Lower lobe of right lung (tissue), 2 donors: ENCODE measurements at places on chromosomes 7 and 10. TPM values are rescaled to one million over a fixed set of nuclear protein-coding genes. Genes with fewer than 3 reads are reported as not detected.

DNA sequence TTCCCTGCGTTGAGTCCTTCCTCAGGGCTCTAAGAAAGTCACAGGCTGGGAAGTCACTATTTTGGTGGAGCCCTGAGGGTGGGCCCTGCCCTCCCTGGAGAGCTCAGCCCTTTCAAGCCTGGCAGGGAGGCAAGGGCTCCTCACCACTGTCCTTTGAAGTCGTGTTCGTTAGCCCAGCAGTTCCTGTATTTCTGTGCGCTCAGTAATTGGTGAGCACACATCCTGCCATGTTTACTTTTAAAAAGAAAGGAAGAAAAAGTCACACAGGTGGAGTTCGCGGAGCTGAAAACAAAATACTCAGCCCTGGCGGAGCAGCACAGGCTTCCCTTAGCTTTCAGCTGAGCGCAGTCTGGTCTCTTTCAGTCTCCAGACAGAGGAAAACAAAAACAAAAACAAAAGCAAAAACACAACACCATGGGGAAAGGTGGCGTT lies 37.1 kb downstream of the PRKCQ start:
- DNase-seq: no peak

Gene DDIT4
- total RNA-seq: 161 TPM

GRCh38 chr10:44619975-44620374 lies 235.1 kb upstream of the CXCL12 start:
- DNase-seq: no peak

DNA sequence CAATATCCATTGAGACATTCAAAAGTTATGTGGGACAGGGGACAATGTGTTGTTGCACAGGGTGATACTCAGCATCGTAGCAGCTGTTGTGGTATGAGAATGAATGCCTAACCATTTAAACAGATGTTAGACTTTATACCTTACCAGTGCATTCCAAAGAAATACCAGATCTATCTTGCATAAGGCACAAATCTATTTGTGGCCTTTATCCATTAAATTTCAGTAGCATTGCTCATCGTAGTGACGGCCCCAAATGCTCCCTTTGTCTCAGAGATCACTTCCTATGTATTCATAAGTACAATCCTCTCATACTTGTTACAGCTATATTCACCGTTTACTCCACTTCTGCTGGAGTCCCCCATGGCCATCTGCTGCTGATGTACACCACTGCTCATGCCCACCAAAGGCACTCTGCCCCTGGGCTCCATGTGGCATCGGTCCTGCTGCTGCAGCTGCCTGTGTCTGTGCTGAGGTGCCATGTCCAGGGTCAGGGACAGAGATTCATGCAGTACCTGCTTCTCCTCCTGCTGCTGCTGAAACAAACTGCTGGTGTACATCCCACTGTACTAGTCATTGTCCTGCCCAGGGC lies 96.3 kb downstream of the CPED1 start:
- DNase-seq: no peak

Gene CYP2E1
- total RNA-seq: 0.86 TPM

- DNase-seq: no peak
These were observed 99.9 kb downstream of the CNOT4 start for GRCh38 chr7:135409845-135410542.

DNA sequence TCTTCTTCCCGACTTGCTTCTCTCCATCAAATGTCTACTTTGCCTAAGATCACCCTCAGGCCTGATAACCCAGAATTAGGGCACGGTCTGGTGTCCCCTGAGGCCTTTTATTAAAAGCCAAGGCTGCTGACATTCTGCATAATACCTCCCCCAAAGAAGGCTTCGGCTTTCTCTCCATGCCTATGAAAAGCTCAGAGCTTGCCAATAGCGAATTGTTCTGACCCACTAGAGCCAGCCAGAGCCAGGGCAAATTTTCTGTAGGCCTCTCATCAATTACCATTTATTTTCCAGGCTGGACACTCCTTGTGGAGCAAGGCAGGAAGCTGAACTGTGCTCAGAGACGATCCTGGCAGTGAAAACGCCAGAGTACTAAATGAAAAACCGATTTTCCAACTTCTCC lies 64.3 kb upstream of the ADRB1 start:
- no peak for DNase-seq

GRCh38 chr10:93376372-93377293 lies 105.5 kb downstream of the MYOF start:
- DNase-seq: no peak

Gene FEZF1
- total RNA-seq: not detected

- DNase-seq: no peak
These were observed 177.1 kb upstream of the FRMD4A start for GRCh38 chr10:14507781-14508180.

DNA sequence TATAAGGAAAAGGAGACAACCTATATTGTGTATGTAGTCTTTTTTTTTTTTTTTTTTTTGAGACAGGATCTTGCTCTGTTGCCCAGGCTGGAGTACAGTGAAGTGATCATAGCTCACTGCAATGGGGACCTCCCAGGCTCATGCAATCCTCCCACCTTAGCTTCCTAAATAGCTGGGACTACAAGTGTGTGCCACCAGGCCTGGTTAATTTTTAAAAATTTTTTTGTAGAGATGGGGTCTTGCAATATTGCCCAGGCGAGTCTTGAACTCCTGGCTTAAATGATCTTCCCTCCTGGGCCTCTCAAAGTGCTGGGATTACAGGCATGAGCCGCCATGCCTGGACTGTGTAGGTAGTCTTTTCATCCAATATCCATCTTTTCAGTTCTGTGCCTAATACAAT lies 78.7 kb upstream of the ARHGAP21 start:
- no peak for DNase-seq

DNA sequence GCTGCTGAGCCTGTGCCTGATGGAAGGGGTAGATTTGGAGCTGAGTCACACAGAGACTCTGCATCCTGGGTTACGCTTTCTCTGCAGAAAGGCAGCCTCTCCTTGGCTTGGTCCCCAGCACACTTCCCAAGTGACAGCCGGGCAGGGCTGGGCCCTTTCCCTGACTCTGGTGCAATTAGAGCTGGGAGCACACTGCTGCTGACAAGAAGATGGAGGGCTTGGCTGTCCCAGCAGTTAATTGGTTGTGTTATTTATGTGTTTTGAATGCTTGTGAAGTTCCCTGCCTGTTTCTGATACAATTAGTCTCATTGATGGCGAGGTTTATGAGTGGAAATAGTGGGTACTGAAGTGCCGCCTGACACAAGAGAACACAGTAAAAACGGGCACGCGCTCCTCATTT lies 123.6 kb downstream of the TCERG1L start:
- no peak for DNase-seq

DNA sequence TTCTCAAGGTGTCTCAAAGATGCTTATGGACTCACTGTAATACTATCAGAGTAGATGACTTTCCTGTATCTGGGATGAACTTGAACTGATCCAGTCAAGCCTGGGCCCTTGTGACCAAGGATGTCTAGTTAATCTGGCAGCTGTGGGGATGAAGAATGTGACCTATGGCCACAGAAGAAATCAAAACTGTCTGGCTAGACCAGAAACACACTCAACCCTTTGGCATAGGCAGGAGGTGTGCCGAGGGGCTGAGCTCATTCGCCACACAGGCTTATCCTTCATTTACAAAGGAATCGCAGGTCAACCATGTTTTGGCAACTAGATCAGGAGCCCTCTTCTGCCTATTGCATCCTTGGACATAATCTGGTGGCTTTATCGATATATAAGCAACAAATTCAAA lies 110.6 kb downstream of the ATXN7L1 start:
- no peak for DNase-seq

GRCh38 chr7:73999664-74000435 lies 28.1 kb upstream of the ELN start:
- no peak for DNase-seq

GRCh38 chr7:92755680-92756079 lies 80.7 kb downstream of the CDK6 start:
- DNase-seq: no peak

DNA sequence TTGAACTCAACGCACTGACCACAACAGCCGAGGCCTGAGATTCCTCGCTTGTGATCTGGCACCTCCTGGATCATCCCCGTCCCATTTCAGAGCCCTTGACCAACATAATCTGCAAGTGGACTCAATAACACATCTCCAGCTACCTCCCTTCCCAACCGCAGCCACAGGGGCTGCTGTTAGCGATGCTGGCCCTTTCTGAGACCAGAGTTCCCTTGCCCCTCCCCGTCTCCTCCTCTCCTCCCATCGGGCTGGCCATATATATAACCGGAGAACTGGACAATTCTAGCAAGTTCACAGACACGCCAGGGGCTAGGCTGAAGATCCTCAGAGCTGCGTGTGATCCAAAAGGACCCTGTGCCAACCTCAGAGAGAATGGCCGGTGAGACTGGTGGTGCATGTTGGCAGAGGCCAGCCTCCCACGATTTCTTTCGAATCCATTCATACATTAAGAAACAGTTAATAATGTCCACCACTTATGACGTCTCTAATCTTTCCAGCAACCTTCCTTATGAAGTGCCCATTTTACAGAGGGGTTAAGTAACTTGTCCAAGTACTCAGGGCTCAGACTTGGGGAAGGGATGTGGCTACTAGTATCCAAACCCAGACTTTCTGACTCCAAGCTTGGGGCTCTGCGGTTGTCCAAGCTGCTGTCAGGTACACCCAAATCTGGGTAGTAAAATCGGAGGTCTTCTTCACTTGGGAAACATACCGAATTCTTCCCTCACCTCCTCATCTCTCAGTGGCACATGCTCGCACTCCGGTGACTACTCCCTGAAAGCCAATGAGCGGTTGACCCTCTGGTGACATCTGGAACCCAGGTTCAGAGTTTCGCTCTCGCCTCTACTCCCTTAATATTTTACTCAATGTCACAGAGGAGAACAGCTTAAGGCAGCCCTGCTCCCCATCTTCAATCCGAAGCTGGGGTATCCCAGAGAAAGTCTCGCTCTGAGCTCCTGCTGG lies 11.2 kb upstream of the FEZF1 start:
- no peak for DNase-seq

GRCh38 chr7:36456548-36456947 lies 66.9 kb downstream of the ANLN start:
- DNase-seq: no peak

Gene TRIL
- 6.4 TPM for total RNA-seq

DNA sequence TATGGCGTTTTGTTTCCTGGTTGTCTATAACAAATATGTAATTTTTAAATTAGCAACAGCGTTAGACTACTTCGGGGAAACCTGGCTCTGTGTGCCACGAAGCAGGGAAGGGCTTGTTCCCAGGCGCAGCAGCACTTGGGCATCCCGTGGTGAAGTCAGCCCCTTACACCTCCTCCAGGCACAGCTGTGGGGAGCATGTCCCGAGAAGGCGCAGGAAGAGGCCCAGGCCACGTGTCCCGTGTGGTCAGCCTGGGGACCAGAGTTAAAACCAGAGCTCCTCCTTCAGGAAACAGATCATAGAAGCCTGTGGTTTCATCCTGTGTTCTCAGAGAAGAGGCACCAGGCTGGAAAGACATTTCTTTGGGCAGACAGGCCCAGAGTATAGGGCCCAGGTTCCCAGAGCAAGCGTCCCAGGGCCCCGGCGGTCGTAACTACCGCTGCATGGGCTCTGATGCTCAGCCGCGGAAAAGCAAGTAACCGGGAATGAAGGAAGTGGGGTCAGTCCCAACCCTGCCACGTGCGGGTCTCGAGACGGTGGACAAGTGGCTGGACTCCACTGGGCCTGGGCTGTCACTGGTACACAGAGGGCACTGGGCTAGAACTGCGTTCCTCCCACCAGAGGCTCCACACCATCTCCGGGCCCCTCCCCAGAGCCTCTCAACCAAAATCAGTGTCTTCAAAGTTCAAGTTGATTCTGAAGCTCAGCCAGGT lies 7.1 kb downstream of the NUDT1 start:
- peak; percentile 70 for DNase-seq

DNA sequence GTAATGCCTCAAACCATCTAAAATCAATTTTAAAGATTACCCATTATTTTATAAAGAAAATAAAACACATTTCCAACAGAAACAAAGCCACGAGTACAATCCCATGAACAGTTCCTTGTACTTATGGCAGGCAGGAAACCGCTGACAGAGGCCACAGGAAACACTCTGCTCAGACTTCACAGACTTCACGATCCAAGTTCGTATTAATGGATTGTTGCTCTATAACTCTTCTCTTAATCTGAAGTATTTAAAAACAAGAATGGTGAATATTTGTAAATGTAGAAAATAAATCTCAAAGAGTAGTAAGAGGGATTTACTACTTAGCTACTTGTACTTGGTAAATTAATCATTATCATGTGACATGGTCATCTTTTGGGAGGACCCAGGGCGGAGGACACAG lies 78.3 kb downstream of the SNX10 start:
- no peak for DNase-seq

- DNase-seq: no peak
These were observed 104.2 kb upstream of the ACBD5 start for GRCh38 chr10:27344568-27345454.

GRCh38 chr10:29860166-29860565 lies 199.2 kb downstream of the JCAD start:
- no peak for DNase-seq

Gene ACTA2
- 204 TPM for total RNA-seq

- no peak for DNase-seq
These were observed 14.9 kb upstream of the PAXIP1 start for GRCh38 chr7:155017834-155018233.

Gene C10orf143
- 3.7 TPM for total RNA-seq

GRCh38 chr7:93015101-93015778 lies 102.5 kb downstream of the SAMD9 start:
- DNase-seq: no peak

Gene GPRIN2
- 42.1 TPM for total RNA-seq

Gene FAM25G
- not detected for total RNA-seq

DNA sequence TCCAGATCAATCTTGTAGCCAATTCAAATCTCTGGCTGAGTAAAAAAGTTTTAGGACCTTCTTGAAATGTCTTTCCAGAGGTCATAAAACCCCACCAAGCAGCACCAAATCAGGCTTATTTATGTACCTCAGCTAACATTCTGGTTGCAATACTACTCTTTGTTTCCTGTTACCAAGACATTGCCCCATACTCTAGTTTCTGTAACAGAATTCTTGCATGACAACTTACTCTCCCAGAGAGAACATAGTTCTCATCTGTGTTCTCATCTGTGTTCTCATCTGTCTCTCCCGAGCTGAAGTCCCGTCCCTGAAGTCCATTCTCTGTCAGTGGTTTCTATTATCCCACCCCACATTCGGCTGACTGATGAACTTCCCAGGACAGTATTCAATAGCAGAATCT lies 1285.1 kb downstream of the XPNPEP1 start:
- no peak for DNase-seq

Gene UCN3
- total RNA-seq: 0.53 TPM

Gene ELFN1
- 1.4 TPM for total RNA-seq
